ENCODE measurements at places on chromosomes 3 and 15.
A peak's percentile ranks its signal among the peaks of the same experiment; 100 is the strongest.

- DNase-seq, result no peak
Observed at GRCh38 chr3:182978387-182978786, 2.0 kb downstream of the DCUN1D1 start.

DNA sequence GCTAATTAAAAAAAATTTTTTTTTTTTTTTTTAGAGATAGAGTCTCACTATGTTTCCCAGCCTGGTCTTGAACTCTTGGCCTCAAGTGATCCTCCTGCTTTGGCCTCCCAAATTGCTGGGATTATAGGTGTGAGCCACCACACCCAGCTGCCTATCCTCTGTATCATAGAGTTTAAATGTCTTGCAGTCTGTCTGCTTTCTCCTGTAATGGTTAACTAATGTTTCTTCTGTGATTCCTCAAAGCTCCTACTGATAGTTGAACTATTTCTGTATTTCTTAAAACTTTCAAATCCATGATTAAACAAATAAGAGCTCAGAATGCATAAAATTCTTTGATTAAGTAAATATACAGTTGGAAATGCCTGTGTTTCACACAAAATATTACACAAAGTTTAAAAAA lies 115.4 kb upstream of the TPM1 start:
- DNase-seq, result no peak

DNA sequence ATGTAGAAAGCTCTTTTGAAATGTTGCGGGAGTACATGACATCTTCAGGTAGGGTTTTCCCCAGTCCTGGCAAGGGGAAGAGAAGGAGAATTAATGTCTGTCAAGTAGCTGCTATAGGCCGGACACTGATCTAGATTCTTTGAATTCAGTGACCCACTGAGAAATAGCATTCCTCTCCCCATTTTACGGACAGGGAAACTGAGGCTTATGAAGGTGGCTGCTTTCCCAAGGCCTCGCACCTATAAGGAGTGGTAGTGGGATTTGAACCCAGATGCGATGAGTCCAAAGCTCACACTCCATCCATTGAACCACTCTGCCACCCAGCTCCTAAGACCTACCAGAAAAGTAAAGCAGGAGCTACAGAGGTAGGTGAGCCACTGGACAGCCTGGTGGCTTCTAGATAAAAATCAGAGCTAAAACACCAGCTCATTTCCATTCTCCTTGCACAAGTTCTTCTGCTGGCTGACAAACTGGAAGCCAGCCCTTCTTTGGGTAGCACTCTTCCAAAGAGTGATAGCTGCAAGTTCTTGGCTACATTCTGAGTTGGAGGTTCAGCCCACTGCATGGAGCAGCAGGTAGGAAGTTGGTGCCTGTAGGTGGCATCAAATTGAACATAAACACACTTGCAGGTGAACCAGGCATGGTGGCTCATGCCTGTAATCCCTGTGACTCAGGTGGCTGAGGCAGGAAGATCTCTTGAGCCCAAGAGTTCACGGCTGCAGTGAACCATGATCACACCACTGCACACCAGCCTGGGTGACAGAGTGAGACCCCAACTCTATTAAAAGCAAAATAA lies 22.0 kb downstream of the ZNF710 start:
- DNase-seq, result no peak

- DNase-seq, result peak; percentile 30
Observed at GRCh38 chr15:51750792-51751696, at the start of gene TMOD2. TMOD2 (plus strand) TSS chr15:51751597; CDS start chr15:51766442, 14,845 bp downstream.

GRCh38 chr15:25739687-25740121 lies 123.4 kb downstream of the ATP10A start:
- DNase-seq, result no peak

DNA sequence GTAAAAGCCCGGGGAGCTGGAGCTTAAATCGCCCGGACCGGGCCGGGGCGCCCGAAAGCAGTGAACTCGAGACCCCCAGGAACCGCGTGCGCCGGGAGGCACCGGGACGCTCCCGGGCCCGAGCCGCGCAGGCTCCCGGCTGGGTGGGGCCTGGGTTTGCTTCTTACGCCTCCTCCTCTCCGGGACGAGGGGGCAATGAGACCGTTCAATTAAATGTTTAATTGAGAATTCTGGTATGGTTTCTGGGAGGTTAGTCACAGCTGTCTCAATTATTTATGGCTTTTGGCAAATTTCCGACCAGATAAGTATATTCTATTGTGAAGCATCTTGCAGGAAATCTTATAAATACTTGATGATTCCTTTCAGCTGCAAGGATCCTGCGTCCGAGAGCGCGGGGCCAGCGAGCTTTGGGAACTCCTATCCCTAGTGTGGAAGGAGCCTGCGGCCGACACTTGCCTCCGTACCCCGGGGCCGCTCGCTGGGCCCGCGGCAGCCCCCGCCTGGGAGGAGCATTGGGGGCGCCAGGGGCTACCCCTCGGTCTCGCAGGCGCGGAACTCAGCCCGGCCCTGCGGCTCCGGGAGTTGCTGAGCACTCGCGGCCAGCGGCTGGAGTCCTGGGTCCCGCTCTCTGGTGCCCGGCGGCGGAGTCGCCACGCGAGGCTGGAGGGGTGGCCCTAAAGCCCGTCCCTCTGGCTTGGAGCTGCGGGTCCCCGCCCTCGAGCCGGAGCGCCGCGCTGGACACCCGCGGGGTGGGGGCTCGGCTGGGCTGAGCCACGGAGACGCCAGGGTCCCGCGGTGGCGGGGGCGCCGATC lies 10.3 kb downstream of the ISL2 start:
- DNase-seq, result peak; percentile 28

- DNase-seq, result no peak
Observed at GRCh38 chr15:79815468-79815867, 81.3 kb downstream of the MTHFS start.

Measured in progenitor cell of endocrine pancreas (in vitro differentiated cells).